ENCODE measurements at places on chromosomes 1 and 21. TPM values are rescaled to one million over a fixed set of nuclear protein-coding genes. Genes with fewer than 3 reads are reported as not detected.

DNA sequence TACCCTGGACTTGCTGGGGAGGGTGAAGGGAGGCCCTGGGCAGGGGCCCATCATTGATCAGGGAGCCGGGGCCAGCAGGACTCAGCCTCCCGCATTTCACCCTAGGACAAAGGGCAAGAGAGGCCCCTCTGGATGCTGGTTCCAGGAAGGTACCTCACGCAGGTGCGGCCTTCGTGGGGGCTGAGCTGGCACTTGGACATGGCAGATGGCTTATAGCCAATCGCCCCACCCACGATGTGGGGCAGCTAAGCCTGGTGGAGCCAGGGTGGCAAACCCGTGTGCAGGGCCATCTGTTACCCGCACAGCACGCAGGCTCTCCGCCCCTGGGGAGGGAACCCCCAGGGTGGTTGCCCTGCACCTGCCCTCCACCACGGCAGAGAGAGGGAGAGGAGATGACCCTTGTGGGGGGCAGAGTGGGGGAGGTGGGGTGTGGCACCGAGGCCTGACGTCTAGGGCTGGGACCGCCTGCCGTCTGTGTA lies 2.5 kb downstream of the TFF3 start:
- no peak for DNase-seq

The RHOU gene
- total RNA-seq, result 122 TPM

The OBSCN gene
- total RNA-seq, result 11.2 TPM

The PPFIA4 gene
- total RNA-seq, result 1.1 TPM

- DNase-seq, result no peak
Observed at GRCh38 chr1:237492359-237492758, 398.4 kb downstream of the ZP4 start.

- no peak for DNase-seq
Observed at GRCh38 chr21:40754466-40754865, 92.5 kb downstream of the DSCAM start.

The LCE3E gene
- total RNA-seq, result not detected

The HRNR gene
- not detected for total RNA-seq

DNA sequence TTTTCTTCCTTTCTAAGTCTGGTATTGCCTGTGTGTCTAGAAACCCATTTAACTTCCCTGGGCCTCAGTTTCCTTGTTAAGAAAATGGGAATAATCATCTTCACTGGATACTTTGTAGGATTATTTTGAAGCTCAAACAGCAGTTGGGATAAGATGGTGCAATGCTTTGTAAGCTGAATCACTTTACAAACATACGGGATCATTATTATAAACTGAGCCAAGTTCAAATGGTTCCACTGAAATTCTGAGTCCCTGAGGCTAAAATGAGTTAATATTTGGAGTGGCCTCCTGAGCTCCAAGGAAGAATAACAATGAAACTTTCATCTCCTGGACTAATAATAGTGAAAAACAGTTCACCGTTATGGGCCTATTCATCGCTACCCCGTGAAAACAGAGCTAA lies 388.0 kb downstream of the PLPP3 start:
- no peak for DNase-seq

GRCh38 chr1:87367549-87367948 lies 38.9 kb downstream of the LMO4 start:
- no peak for DNase-seq

GRCh38 chr1:8127171-8127641 lies 101.1 kb upstream of the ERRFI1 start:
- DNase-seq, result no peak

DNA sequence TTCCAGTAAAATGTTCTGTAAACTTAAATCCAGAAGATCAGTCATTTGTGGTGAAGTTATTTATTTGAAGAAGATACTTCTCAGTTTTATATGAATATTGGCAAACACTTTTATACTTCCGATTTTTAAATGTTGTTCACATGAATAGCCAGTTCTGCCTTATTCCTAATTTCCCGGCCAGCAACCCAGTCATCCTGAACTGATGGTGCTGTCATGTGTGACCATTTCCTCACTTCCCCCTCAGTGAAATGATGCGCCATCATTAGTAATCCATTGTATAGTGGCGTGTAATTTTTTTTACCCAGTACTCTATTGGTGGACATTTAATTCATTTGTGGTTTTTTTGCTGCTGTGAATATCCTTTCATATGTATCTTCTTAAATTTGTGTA lies 16.4 kb downstream of the GPSM2 start:
- DNase-seq, result no peak

DNA sequence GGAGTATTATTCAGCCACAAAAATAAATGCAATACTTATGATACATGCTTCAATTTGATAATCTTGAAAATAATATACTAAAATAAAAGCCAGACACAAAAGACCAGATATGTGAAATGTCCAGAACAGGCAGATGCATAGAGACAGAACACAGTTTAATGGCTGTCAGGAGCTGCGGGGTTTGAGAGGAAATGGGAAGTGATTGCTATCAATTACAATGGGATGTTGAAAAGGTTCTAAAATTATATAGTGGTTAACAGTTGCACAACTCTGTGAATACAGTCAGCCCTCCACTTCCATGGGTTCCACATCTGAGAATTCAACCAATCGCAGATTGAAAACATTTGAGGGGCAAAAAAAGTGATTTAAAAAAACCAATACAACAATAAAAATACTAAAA lies 54.0 kb downstream of the LTN1 start:
- no peak for DNase-seq

Measured in hepatocyte (in vitro differentiated cells).